Ovary (tissue), 10 donors: ENCODE measurements at places on chromosomes 6 and 20. TPM values are rescaled to one million over a fixed set of nuclear protein-coding genes. Genes with fewer than 3 reads are reported as not detected.

LIN28B gene
- not detected for polyA plus RNA-seq

PRR18 gene
- 0.05 TPM for polyA plus RNA-seq

FAM83B gene
- polyA plus RNA-seq, result not detected

PROKR2 gene
- polyA plus RNA-seq, result not detected

DNA sequence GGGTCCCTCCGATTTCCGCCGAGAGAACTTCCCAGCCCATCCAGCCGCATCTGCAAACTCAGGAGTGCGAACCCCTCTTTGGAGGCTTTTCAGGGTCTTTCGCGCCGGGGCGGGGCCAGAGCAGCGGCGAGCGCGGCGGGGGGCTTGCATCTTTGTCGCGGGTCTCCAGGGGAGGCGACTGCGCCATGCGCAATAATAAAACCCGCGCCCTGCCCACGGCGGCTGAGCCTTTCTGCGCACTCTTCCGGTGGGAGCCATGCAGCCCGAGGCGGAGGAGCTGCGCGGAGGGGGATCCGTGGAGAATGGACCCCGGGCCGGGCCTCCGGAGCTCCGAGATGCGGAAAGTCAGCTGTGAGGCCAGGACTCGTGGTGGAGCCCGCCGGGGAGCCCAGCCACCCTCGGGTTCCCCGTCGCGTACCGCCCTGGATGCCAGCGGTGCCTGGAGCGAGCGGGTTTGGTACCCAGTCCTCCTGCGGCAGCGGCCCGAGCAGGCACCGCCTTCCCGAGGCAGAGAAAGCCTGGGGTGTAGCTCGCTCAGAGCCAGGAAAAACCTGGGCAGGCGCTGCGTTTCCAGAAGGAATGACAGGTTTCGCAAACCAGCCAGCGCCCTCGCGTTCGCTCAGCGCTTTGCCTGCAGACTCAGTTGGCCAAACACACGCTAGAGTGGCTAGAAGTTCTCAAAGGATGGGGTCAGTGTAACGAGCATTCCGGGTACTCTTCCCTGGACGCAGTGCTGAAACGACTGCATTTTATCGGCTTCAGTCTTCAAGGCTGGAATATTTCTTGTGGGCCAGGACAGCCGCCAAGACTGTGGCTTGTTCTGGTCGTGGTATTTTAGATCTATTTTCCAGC lies 1.2 kb downstream of the AKAP12 start:
- peak; percentile 78 for DNase-seq

GRCh38 chr6:168524571-168525001 lies 83.6 kb downstream of the SMOC2 start:
- no peak for DNase-seq

GRCh38 chr20:9628141-9628540 lies 113.8 kb downstream of the LAMP5 start:
- DNase-seq, result no peak

DNA sequence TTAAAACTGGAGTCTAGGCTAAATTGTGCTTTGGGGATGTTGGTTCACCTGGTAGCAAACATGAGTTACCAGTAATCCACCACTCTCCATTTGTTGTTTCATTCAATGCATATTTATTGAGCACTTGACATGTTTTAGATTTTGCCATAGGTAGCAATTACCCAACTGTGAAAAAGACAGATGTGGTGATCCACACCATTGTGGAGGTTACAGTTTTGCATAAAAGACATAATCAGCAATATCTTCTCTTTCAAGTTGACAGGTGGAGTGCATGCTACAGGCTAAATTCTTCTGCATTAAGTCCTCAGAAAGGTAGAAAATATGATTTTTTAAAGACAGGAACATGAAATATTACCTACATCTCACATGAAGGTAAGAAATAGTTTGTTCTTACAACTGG lies 143.0 kb upstream of the TSHZ2 start:
- no peak for DNase-seq

- no peak for DNase-seq
These were observed 286.3 kb downstream of the CDH4 start for GRCh38 chr20:61538183-61538942.

DNA sequence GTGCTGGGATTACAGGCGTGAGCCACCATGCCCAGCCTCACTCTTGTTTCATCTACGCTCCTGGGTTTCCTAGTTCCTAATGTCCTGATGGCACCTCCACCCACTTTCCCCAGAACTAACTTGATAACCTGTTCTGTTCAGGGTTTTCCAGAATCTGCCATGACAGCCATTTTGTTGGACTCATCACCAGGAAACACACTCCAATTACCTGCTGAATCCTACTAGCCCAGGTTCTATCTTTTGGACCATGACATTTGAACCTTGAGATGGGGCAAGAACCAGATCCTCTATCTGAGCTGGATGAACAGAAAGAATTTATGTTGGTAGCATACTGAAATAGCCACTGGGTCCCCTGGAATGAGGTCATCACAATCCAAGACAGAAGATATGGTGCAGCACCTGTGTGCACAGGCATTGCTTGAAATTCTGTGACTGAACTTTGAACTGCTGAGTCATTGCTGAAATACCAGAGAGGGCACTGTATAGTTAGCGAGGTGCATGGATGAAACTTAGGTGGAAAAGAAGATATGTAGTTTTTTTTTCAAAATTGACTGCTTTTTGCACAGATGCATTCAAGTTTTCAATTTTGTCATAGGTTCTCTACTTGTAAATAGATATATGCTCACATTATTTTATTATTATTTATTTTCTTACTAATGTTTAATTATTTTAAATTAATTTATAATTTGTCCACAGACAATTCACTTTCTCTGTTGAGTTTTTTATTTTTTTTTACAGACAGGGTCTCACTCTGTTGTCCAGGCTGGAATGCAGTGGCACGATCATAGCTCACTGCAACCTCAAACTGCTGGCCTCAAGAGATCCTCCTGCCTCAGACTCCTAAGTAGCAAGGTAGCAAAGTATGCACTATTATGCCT lies 42.8 kb upstream of the TASP1 start:
- DNase-seq, result no peak

GRCh38 chr20:19284400-19285178 lies 72.1 kb downstream of the SLC24A3 start:
- DNase-seq, result no peak
